ENCODE measurements at places on chromosomes 13 and 19.
A peak's percentile ranks its signal among the peaks of the same experiment; 100 is the strongest.

- no peak for DNase-seq
Measured at GRCh38 chr19:55197528-55197927, 11.8 kb downstream of the PTPRH start.

GRCh38 chr13:23477101-23477500 lies 43.6 kb upstream of the SACS start:
- no peak for DNase-seq

DNA sequence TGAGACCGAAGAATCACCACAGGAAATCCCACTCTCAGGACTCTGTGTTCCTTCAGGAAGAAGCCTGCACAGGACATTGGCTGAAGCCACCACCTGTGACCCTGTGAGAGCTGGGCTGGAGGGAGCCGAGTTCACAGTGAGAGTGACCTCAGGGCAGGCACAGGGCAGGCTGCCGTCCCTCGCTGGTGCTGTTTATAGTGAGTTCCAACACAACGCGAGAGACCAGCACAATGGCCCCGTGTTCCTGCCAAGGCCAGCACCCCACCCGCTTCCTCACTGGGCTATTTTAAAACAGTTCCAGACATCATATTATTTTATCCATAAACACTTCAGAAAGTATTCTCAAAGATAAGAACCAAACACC lies 18.4 kb upstream of the GAS6 start:
- no peak for DNase-seq

DNA sequence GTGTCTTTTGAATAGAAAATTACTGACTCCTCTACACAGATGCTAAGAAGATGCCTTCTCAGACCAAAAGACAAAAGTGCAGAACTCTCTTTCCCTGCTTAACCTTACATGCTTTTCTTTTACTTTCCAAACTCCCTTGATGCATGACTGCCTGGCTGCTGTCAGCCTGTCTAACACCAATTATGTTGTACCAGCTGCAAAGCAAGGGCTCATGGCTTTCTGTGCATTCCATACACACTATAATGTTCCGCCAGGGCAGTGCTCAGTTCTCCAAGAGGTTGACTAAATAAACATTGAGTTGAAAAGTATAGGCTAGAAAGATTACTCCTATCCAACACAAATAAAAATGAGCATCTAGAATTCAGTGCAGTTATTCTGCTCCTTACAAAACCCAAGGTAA lies 330.4 kb upstream of the NBEA start:
- no peak for DNase-seq

DNA sequence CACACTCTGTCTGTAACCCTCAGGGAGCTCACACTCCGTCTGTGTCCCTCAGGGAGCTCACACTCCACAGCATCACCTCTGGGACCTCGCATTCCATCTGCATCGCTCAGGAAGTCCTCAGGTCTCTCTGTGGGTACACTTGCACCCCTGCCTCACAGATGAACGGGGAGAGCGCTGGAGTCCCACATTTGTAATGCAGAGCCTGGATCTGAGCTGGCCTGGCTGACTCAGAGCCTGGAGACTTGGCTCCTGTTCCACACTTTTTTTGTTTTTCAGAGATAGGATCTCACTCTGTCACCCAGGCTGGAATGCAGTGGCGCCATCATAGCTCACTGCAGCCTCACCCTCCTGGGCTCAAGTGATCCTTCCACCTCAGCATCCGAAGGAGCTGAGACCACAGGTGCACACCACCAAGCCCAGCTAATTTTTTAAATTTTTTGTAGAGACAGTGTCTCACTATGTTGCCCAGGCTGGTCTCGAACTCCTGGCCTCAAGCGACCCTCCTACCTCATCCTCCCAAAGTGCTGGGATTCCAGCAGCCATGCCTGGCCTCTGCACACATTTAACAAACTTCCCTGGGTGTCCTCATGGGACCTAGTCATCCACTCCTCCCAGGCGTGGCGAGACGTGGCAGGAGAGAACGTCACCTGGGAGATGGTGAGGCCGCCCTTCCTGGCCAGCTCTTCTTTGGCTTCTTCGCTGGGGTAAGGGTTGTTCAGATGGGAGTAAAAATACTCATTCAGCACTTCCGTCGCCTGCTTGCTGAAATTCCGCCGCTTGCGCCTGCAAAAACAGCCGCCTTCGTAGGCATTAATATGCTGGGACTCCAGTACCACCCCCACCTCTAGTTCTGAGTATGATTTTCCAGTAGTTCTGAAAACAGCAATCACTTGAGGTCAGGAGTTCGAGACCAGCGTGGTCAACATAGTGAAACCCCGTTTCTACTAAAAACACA lies 31.0 kb downstream of the CILP2 start:
- DNase-seq, result no peak

GRCh38 chr13:59043016-59043415 lies 1120.7 kb downstream of the DIAPH3 start:
- DNase-seq, result no peak

- DNase-seq, result no peak
Measured at GRCh38 chr19:7648265-7649014, 11.5 kb downstream of the STXBP2 start.

DNA sequence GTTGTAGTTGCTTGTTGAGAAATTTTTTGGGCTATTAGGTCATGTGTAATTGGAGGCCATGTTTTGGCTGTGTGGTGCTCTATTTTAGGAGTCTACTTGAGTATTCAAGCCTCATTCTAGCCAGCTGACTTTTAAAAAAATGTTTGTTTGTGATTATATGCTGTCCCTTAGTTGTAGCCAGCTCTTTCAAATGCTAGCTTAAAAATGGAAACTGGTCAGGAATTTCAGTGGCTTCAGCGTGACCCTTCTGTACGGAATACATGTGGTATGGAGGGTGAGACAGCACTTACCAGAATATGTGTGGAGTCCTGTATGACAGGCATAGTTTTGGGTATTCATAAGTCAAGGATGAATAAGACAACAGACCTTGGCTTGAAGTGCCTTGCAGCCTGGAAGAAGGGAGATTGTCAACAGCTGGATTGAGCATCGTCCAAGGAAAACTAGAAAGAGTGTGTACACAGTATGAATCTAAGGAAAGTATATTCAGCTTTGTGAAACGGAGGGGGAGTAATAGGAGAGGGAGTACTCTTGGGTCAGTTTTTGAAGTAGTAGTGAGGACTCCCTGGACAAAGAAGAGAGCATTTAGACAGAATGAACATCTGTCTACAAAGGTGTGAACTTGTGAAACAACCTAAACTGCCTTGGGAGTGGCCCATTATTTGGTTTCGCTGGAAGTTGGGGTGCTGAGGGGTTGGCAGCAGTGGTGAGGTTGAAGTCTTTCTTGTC lies 20.0 kb upstream of the WTIP start:
- DNase-seq, result no peak

DNA sequence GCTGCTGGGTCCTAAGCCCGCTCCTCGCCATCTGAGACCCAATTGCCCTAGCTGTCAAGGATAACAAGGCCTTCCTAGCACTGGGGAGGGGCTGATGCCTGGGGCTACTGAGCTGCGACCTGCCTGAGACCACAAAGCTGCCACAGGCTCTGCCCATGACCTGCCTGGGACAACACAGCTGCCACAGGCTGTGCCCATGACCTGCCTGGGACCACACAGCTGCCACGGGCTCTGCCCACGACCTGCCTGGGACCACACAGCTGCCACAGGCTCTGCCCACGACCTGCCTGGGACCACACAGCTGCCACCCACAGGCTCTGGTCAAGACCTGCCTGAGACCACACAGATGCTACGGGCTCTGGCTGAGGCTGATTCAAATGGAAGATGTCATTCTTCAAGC lies 54.8 kb downstream of the EPS15L1 start:
- DNase-seq, result no peak

DNA sequence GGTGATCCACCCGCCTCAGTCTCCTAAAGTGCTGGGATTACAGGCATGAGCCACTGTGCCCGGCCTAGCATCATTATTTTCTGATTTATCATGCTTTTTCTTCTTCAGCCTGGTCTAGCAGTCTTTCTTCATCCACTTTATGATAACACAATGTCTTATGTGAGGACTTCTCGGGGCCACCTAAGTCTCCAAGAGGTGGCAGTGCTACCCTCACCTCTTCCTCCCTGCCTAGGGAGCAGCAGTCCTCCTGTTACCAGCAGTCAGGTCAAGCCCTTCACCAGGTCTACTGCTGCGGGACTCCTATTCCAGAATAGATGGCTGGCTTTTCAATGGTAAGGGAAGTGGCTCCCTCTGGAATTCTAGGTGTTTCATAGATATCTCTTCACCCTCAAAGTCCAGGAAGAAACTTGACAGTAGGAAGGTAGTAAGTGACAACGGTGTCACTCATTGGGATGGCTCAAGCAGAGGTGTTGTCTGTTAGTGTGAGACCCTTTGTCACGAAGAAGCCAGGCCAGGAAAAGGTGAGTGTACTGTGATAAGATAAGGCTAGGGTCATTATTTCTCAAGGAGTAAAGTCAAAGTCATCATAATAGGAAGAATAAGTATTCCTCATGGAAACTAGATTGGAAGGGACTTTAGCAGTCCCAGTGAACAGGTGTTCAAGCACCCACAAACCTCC lies 164.0 kb downstream of the KLF5 start:
- no peak for DNase-seq

GRCh38 chr19:11887611-11888531 lies at the start of gene ZNF69:
ZNF69 (plus strand) TSS chr19:11887782; CDS start chr19:11887924, 142 bp downstream.
- DNase-seq, result peak; percentile 18

DNA sequence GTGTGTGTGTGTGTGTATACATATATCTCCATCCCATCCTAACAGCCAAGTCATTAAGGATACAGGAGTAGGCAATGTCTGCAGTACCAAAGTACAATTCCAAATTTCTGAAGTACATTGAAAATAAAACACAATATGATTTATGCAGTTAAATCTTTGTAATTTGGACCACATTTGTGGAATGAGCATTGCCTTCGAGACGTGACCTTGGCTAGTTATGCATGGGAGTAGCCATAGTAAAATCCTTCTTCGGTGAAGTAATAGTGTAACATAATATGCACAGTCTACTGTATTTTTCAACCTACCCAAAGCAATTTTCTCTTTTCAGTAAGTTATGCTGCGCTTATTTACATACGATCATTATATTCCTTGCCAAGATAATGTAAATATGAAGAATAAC lies 665.7 kb upstream of the GPC6 start:
- DNase-seq, result no peak

GRCh38 chr19:35303357-35303915 lies 11.5 kb downstream of the MAG start:
- DNase-seq, result no peak

DNA sequence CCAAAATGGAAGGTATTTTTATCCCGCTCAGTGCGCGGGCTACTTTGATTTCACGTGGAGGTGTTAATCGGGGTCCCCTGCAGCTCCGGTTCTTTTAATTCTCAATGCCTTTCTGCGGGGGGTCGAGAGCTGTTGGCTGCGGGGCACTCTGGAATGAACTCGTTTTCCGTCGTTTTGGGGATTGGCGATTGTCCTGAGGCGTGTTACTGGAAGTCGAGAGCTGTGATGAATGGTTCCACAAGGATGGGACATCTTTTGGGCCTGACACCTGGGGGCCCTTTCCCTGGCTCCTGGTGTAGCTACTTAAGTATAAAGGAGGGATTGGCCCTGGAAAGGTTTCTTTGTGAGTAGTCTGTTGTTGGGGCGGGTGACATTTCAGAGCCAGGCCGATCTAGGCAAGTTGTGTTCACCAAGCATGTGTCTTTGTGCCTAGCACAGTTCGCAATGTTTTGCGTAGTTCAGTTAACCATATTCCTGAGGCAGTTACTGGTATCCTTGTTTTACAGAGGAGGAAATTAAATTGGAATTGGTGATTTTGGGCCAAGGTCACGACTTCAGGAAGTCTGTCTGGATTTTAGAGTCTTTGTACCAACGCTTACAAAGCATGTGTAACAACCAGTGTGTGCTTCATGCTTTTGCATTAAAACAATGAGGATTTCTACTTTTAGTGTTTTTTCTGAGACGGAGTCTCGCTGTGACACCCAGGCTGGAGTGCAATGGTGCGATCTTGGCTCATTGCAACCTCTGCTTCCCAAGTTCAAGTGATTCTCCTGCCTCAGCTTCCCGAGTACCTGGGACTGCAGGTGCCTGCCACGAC lies 846 bp downstream of the RPL13A start:
- no peak for DNase-seq

- no peak for DNase-seq
Measured at GRCh38 chr13:106367361-106367971, 168.0 kb downstream of the EFNB2 start.

DNA sequence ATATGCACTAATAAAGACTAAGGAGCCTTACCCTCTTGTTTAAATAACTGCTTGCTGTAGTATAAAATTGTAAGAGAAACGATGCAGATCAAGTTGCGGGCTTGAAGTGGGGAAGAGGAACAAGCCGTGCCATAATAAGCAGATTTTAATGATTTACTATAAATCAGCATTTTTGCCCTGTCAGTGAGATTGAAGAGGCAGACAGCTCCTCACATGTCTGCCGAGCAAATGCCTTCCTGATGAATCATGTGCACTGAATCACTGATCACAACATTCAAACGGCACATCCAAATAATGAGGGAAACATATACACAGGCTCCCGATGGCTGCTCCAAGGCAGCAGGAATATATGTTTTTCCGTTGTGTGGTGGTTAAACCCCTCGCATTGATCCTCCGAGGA lies 282.9 kb downstream of the TSHZ3 start:
- peak; percentile 68 for DNase-seq

DNA sequence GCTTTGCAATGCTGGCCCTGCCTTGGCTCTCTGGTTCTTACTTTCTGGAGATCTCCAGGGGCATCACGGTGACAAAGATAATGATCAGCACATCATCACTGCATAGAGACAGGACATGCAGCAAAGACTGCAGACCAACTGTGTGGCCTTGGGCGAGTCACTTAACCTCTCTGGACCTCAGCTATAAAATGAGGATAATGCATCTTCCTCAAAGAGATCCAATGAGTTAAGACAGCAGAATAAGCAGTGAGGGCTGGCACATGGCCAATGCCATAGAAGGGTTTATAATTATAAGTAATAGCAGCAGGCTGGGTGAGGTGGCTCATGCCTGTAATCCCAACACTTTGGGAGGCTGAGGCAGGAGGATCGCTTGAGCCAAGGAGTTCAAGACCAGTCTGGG lies 2.4 kb downstream of the MAG start:
- DNase-seq, result no peak

GRCh38 chr13:52447354-52447753 lies 3.1 kb downstream of the VPS36 start:
- no peak for DNase-seq

- no peak for DNase-seq
Measured at GRCh38 chr13:27425158-27425917, 919 bp downstream of the GTF3A start.

Data from Panc1 (cell line).